Hematopoietic multipotent progenitor cell treated with erythropoietin and hydrocortisone succinate and interleukin-3 and kit ligand, for 15 days (in vitro differentiated cells): ENCODE measurements at places on chromosomes 5 and 9.

DNA sequence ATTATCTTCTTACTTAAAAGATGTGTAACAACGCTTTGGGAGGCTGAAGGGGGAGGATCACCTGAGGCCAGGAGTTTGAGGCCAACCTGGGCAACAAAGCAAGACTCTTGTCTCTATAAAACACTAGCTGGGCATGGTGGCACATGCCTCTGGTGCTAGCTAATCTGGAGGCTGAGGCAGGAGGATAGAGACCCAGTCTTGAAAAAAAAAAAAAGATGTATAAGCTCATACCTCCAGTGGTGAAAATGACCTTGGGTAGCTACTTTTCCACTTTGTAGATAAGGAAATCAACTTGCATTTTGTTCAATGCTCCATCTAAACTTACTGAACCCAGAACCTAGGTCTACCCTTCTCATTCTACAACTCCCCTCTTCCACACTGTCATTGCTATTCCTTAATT is 16.6 kb downstream of the ARRDC3 start:
- DNase-seq, result no peak

- no peak for DNase-seq
Measured at GRCh38 chr9:91711755-91712601, 238.1 kb downstream of the ROR2 start.

- DNase-seq, result no peak
Measured at GRCh38 chr9:15249981-15250380, 57.0 kb downstream of the TTC39B start.

DNA sequence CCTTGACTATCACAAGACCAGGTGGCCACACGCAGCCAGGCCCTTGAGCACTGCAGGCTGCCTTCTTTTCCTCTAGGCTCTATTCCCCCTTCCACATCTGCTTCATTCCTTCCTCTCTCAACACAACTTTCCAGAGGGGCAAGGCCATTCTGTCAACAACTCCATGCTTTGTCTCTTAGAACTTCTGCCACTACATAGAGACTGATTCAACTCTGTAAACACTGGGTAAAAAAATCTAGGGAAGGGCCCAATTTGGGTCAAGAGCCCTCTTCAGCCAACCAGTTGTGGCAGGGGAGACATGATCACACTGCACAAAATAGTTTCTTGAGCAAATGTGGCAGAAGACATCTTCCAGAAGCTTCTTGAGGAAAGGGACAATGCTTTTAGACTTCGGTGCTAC is 55.6 kb downstream of the ATPSCKMT start:
- DNase-seq, result no peak

DNA sequence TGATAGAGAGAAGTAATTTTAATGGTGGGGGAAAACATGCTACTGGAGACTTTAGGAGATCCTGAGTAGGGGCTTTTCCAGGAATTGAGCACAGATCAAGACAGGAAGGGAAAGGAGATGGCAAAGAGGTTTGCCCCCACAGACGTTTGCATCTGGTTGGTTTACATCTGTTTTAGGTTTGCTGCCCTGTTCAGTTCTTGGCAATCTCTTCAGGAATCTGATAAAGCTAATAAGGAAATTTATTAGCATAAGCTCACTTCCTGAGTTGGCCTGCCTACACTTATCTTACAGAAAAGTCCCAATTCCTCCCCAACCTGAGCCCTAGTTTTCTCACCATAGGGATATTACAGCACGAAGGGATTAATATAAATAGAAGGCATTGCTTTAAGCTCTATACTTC is 3.4 kb upstream of the CFAP95 start:
- DNase-seq, result no peak

DNA sequence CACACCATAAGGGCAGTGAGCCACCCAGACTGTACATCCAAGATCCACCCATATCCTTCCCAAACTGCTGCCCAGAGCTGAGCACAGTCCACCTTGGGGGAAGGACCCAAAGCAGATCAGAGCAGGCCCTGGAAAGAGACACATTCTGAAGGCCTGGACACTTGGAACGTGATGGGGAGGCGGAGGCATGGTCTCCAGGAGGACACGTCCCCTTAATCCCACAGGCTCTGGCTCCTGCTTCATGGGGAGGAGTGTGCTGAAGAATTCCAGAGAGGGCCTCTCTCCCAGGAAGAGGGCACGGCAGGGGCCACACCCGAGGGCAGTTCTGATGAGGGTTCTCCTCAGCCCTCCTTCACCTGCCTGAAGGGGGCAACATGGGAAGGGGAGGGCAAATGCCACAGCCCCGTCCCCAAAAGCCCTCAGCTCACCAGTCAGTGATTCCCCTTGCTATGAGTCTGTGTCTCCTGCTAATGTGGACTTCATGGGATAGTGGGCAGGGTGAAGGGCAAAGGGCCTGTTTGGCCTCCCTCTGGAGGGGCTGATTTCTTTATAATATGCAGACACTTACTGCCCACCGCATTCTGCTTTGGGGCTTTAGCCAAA is 276.8 kb downstream of the ENC1 start:
- no peak for DNase-seq

DNA sequence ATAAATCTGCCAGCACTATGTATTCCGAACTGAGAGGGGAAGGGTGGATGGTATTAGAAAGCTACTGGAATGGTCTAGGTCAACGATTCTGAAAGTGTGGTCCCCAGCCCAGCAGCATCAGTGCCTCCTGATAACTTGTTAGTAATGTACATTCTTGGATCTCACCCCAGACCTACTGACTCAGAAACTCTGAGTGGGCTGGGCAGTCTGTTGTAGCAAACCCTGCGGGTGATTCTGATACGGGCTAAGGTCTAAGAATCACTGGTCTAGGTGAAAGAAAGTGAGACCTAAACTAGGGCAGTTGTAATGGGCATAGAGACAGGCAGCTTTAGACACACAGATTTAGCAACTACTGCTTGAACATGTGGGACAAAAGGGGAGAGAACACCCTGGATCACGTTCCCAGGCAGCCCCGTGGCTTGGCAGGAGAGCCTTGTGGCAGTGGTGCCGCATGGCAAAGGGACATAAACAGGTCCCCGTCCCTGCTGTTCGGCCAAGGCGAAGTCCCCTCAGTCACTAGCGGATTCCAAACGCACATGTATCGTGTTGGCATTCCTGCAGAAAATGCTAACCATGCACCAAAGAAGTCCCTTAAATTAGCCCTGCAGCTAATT is 216.3 kb downstream of the TTLL11 start:
- DNase-seq, result no peak

DNA sequence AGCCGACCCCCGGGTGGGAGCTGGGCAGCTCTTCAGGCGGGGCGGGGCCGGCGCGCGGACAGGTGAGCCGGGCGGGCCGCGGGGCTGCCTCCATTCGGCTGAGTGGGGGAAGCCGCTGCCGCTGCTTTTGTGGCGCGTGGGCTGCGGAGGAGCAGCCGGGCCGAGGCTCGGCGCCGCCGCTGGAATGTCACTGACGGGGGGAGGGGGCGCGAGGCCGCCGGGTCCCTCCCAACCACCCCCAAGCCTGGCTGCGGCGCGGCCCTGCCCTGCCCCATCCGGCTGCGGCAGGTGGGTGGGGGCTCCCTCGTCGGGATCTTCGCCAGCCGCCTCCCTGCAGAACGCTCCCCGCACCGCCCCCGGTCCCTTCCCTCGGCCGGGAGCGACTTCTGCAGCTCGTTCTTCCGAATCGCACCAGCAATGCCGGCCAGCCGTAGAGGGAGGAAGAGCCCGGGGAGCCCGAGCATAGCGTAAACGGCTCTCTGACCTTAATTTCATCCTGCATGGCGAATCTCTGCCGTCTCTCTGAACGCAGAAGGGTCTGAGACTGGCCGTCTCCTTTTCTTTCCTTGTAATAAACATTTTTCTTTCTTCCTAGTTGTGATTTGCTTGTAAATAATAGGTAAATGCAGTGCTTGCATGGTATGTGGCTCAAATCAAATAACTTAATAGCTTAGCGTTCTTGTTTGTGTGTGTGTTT is 505 bp downstream of the SPTAN1 start:
- DNase-seq, result no peak

- no peak for DNase-seq
Measured at GRCh38 chr9:656926-657568, 184.4 kb upstream of the DMRT1 start.

- no peak for DNase-seq
Measured at GRCh38 chr5:123571927-123572326, 60.0 kb downstream of the CSNK1G3 start.

DNA sequence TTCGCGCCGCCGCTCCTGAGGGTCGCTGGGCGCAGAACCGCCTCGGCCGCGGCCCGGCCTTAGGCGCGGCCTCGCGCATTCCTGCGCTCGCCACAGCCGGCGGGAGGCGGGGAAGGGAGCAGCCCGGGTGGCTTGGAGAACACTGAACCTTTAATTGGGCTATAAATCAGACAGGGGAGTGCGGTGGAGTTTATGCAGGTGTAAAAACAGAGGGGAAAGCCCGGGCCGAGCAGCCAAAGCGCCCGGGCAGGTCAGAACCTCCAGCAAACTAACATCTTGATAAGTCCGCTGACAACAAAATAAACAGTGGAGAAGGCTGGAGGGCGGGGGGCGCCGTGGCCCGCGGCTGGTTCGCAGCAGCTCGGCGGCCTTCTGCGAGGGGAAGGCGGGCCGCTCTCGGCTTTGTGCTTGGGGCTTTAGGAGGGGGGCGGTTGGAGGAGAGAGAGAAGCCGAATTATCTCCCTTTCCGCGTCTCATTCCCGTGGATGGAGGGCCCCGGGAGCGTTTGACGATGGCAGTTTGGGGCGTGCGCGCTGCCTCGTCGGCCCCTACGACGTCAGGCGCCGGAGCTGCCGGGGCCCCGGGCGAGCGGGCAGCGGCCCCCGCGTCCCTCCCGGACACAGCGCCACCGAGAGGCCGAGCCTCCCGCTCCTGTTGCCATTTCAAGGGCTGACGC is 11.3 kb downstream of the FOXD1 start:
- DNase-seq, result no peak

GRCh38 chr5:113061846-113062780 is 85.5 kb downstream of the DCP2 start:
- DNase-seq, result no peak

DNA sequence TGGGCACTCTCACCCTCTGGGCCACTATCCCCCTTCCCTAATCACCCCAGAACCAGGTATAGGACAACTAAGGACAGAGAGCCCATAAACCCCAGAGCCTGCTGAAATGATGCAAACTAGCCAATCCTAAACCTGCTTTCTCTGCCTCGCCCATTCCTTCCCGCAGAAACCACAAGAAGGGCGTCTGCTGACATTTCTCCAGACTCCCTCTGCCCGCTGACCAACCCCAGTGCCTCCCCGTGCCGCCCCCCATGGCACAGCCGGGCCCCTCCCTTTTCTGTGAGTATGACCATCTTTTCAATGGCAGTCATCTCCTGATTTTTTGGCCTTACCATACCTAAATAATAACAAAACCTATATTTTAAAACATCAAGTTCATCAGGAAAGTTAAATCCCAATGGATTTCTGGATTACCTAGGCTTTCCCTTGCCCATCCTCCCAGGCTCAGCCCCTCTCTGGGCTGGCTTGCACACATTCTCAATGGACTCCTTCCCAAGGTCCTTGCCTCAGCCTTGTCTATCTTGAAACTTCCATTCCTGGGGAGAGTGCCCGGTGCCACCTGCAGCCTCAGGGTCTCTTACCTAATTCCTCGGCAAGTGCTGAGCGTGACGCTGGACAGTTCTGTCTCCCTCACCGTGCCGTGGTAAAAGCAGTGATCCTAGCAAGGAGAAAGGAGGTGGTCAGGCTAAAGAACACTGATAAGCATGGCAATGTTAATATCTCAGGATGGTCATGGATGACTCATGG is 45.2 kb downstream of the ADAM19 start:
- DNase-seq, result no peak

GRCh38 chr9:128551657-128552152 is 682 bp upstream of the SPTAN1 start:
- no peak for DNase-seq

GRCh38 chr5:72307573-72307967 is 12.5 kb downstream of the MRPS27 start:
- DNase-seq, result no peak

DNA sequence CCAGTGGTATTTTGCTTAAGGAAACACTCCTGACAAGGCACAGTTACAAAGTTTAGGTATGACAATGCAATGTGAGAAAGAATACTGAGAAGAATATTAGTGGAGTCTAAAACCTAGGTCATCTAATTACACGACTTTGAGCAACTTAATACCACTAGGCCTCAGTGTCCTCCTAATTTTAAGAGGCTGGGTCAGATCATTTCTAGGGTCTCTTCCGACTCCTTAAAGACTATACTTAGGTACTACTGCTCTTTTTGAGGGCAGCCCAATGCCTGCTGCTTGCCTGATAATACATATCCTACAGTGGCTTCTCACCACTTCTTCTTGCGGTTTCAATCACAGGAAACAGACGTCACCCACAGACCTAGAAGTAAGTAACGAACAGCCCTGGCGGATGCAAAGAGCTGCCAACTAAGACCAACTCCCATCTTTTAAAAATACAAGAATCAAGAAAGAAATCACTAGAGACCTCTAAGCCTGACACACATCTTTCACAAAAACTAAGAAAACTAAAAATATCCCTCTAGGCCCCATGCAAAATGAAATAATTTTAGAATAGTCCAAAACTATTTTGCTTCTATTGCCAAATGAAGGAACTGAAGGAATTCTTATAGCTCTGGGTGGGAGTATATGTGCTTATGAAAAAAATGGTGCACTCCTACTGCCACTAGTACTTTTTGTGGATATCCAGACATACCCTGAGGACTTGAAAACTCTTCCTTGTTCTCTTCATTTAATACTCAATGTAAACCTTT is 13.1 kb downstream of the DIAPH1 start:
- peak; percentile 50 for DNase-seq

DNA sequence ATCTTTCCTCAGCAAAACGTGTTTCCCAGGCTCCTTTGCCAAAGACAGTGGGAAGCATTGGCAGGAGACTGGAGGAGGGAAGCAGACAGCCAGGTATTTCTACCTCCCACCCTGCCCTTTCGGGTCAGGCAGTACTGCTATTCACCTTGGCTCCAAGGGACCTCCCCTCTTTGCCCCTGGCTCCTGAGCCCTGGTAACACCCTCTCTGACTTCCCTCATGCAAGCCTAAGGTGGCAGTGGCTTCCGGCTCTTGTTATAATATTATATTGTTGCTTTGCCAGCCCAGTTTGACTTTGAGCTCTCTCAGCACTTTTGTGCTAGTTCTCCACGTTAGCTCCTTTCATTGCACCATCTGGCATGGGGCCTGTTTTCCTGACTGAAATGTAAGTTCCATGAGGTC is 81.6 kb upstream of the IFNK start:
- no peak for DNase-seq

DNA sequence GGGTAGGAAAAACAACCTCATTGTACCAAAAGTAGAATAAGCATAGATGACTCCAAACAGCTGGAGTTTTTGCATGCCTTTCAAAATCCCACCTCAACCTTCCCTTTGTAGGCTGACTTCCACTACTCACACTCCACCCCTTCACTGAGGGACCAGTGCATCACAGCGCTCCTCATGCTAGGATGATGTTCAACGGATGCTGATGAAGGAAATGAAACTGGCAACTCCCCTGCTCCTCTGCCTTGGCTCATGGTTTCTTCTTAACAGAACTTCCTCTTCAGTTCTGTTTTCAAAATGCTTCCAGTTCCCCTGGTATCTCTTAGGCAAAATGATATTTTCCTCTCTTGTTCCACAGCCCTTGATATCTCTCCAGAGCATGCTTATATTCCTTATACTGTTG is 29.0 kb downstream of the LIFR start:
- no peak for DNase-seq

- DNase-seq, result no peak
Measured at GRCh38 chr5:13581914-13582313, 362.6 kb downstream of the DNAH5 start.
